ENCODE measurements at places on chromosomes 3 and 15.

- no peak for DNase-seq
Observed at GRCh38 chr15:52668133-52668532, 11.1 kb downstream of the ATOSA start.

- peak; percentile 64 for DNase-seq
Observed at GRCh38 chr3:13013994-13014754, 59.1 kb downstream of the IQSEC1 start.

- no peak for DNase-seq
Observed at GRCh38 chr3:31906182-31906581, 74.9 kb downstream of the OSBPL10 start.

DNA sequence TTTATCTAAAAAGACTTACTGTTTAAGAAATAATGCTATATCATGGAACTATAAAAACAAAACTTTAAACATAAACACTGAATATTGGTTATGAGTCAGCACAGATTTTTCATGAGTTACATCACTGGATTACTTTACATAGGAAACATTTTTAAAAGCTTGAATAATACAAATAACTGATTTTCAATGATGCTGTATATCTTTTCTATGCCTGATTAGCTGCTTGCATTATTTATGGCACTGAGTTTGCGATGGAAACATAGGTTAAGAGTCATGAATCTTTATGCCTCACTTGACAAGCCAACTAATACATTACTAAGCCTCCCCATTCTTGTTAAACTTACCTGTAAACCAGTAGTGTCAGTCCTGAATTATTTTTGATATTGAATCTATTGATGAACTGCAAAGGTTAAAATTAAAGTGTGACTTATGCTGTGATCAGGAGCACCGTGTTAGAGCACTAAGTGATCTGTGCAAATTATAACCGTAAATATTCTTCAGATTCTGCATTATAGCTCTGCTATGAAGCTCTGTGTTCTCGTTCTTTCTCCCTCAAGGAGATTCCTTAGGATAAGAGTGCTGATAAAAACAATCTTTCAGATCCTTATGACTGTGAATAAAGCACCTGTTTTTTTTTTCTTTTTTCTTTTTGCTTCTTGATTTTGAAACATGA is 437.3 kb upstream of the BCHE start:
- DNase-seq = no peak

GRCh38 chr3:143247073-143247472 is 127.5 kb downstream of the CHST2 start:
- DNase-seq = no peak

DNA sequence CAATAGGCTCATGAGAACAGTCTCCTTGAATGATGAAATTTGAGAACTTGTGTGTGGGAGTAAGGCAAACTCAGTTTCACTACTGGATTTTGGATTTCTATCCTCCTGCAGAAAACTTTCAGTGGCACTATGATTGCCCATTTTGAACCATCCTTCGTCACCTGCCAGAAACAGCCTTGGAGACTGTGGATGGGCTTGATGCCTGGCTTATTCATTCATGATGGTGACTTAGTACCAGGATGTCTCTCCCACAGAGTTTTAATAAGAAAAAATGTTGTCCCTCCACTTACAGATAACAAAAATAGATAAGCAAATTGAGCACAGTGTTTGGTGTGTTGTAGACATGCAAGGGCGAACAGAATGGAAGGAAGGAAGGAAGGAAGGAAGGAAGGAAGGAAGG is 53.5 kb upstream of the CPNE4 start:
- no peak for DNase-seq

Data from T-helper 1 cell (primary cell).